ENCODE measurements at places on chromosomes 7 and 10.
A peak's percentile ranks its signal among the peaks of the same experiment; 100 is the strongest.

- peak; percentile 21 for DNase-seq
These were observed 18.1 kb downstream of the GARS1 start for GRCh38 chr7:30612658-30613265.

DNA sequence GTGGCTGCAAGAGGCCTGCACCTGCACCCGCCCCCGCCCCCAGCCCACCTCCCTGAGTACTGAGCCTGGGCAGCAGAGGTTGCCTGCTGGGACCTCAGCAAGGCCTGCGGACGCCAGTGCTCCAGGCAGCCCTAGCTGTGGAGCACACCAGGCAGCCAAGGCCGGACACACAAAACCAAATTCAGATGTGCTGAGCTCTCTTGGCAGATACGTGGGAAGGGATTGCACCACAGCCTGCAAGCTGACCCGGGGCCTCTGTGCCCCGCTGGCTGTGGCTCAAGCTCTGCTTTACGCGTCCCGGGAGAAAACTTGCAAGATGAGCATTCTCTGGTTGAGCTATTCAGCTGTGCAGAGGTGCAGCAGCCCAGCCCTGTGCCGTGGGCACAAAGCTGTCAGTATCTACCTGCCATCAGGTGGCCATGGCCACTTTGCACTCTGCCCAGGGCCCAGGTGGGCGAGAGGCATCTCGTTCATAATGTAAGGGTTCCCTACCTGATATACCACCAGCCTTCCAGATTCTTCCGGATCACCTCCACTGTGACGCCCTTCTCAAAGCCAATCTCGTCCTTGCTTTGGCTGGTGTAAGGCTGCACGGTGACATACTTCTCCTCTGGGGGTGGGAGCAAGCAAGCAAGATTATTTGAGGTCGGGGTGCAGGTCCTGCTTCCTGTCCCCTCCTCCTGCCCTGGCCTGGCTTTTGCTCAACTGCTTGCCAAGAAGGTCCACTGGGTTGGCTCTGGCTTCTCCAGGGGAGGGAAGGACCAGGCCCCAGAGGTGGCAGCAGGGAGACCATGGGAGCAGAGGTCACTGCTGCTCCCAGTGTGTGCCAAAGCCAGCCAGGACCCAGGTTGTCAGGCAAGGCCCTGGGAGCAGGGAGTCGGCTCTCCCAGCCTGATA is 123.4 kb downstream of the NEURL1 start:
- no peak for DNase-seq

DNA sequence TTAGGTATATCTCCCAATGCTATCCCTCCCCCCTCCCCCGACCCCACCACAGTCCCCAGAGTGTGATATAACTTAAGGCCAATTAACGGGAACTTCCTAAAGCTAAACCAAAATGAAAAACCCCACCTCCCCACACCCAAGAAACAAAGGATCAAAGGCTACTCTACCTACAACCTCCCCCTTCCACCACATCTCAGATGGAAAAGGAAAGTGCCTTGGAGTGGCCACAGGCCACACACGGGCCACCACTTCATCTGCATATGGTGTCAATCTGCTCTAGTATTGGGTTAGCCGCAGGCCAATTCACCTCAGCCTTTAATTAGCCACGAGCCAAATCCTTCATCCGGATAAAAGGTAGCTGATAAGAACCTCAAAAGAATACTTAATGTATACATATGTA is 19.6 kb downstream of the CSTF2T start:
- no peak for DNase-seq

DNA sequence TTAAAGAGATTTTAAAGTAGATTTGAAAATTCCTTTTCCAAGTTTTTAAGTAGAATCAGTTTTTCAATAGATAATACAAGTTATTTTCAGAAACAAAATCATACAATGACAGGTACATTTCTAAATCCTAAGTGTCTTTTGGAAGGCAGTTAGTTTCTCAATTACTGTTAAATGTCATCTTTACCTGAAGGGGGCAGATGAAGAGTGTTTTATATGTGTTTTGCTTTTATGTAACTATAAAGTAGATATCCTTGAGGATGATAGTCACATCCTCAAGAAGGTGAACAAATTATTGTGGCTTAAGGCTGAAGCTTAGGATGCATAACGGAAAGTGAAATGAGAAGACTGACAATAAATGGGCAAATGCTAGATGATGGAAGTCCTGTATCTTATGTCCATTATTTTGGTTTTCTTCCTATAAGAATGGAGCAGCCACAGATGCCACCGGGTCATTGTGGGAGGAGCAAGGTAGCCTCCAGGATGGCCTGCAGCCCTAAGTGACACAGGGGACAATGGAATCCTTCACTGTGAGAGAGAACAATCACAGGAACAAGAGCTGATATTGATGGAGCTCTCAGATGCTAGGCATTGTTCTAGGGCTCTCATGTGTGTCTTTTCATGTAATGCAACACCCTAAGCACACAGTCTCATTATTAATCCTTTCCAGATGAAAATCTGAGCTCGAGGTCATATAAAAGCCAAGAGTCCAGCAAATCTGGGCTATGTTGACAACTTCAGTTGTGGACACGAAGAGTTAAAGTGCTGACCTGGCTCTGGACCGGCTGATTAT is 14.1 kb upstream of the MKX start:
- no peak for DNase-seq

GRCh38 chr10:31745612-31746376 is 182.8 kb downstream of the ARHGAP12 start:
- no peak for DNase-seq

GRCh38 chr7:80632139-80632538 is 6.3 kb upstream of the CD36 start:
- no peak for DNase-seq

GRCh38 chr10:52250510-52250909 is 63.6 kb upstream of the DKK1 start:
- DNase-seq, result no peak

DNA sequence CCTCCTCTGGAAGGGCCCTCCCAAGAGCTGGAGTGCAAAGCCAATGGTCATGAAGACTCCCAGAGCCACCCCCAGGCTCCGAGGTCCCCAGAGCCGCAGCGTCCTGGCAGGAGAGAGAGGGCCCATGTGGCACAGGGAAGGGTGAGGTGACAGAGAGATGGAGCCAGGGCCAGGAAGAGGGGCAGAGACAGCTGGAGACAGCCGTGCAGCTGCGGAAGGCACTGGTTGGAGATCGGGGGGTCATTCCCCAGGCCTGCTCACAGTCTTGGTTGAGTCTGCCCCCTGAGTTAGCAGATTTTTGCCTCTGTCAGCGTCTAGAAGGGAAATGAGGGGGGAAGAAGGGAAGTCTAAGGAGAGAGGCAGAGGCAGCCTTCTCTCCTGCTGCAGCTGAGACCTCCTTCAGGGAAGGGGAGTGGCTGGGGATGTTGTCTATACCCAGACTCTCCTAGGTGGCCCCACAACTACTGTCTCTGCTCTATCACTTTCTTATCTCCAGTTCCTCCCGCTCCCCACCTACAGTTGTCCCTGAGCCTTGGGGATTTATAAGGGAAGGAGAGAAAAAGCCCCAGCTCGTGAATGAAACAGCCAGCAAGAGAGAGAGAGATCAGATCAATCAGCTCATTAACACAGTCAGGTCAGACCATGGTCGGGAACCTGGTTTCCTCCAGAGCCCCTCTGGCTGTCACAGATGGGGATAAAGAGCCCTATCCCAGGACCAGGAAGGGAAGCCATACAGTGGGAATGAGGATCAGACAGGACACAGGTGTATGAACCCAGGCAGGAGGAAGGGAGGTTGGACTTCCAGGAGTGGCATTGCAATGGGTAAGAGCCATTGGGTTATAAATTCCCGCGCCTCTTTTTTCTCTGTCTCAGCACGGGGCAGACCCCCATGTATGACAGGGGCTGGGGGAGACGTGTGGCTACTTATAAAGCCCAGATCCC is 1.2 kb downstream of the GAL3ST4 start:
- no peak for DNase-seq

- no peak for DNase-seq
These were observed 24.1 kb upstream of the PNLIP start for GRCh38 chr10:116521424-116522290.

- no peak for DNase-seq
These were observed 905.0 kb downstream of the LRMDA start for GRCh38 chr10:76336213-76336963.

GRCh38 chr7:55690-56248 is 136.6 kb upstream of the FAM20C start:
- no peak for DNase-seq

DNA sequence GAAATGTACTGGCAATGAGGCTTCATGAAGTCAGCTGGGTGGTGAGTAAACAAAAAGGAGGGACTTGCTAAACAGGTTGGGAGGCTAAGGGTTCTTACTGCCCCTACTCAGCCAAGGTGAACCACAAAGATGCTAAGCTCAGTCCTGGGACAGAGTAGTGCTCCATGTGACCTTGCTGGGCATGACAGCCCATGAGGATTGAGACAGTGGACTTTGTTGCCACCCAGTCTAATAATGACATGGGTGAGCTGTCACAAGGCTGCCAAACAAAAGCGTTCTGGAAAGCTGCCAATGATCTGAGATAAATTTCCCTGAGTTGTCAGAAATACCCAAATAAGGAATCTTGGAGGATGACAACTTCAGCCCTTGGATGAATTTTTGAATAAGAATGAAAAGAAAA is 75.2 kb downstream of the CLEC2L start:
- no peak for DNase-seq

- DNase-seq, result no peak
These were observed 3.4 kb upstream of the ACTR3B start for GRCh38 chr7:152756116-152756515.

DNA sequence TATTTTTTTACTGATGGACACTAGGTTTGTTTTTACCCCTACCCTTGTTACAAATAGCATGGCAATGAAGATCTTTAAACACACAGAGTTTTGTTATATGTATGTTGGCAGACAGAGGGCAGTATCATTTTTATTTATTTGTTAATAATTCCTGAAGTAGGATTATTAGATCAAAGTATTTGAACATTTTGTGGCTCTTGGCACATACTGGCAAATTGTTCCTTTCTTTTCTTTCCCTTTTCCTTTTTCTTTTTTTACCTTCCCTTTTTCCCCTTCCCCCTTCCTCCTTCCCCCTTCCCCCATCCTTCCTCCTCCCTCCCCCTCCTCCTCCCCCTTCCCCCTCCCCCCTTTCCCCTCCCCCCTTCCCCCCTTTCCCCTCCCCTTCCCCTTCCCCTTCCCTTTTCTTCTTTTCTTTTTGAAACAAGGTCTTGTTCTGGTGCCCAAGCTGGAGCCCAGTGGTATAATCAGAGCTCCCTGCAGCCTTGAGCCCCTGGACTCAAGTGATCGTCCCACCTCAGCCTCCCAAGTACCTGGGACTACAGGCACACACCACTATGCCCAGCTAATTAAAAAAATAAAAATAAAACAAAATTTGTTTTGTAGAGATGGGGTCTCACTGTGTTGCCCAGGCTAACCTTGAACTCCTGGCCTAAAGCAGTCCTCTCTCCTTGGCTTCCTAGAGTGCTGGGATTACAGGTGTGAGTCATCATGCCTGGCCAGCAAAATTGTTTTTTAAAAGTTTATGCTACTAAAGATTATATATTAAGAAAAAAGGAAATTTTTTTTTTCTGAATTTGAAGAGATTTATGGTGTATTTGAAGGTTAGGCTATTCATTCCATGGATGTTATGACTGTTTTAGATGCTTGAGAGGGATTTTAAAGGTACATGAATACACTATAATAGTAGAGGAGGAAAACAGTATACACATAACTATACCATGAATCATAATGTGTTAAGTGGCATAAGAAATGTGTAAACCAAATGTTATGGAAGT is 39.3 kb downstream of the SEPTIN7 start:
- no peak for DNase-seq

- no peak for DNase-seq
These were observed 3.2 kb downstream of the MMS19 start for GRCh38 chr10:97494863-97495506.

- no peak for DNase-seq
These were observed 108.9 kb downstream of the NKX6-2 start for GRCh38 chr10:132677096-132677472.

- no peak for DNase-seq
These were observed 16.2 kb upstream of the NME8 start for GRCh38 chr7:37832194-37832593.

DNA sequence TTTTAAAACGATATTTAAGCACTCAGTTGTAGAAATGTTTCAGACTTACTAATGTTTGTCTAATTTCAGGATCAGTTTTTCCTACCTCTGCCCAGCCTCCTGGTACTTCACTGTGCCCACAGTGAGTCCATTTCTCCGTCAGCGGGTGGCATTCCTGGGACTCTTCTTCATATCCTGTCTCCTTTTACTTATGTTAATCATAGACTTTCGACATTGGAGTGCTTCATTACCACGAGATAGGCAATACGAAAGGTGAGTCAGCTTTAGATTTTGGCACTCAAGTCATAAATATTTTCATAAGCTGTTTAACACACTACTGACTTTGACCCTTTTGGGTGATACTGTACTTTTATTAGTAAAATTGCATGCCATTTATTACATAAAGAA is 2.1 kb downstream of the ENTPD7 start:
- DNase-seq, result no peak

GRCh38 chr10:2263561-2263960 is 526.2 kb upstream of the ADARB2 start:
- no peak for DNase-seq

DNA sequence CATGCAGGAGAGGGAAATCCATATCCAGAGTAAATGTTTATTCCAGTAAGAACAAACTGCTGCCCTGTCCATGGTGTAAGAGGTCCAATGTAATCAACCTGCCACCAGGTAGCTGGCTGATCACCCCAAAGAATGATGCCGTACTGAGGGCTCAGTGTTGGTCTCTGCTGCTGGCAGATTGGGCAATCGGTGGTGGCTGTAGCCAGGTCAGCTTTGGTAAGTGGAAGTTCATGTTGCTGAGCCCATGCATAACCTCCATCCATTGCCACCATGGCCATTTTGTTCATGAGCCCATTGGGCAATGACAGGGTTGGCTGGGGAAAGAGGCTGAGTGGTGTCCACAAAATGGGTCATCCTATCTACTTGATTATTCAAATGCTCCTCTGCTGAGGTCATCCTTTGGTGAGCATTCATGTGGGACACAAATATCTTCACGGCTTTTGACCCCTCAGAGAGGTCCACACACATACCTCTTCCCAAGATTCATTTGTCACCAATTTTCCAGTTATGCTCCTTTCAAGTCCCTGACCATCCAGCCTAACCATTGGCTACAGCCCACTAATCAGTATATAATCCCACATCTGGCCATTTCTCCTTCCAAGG is 23.3 kb upstream of the PAPSS2 start:
- DNase-seq, result no peak

DNA sequence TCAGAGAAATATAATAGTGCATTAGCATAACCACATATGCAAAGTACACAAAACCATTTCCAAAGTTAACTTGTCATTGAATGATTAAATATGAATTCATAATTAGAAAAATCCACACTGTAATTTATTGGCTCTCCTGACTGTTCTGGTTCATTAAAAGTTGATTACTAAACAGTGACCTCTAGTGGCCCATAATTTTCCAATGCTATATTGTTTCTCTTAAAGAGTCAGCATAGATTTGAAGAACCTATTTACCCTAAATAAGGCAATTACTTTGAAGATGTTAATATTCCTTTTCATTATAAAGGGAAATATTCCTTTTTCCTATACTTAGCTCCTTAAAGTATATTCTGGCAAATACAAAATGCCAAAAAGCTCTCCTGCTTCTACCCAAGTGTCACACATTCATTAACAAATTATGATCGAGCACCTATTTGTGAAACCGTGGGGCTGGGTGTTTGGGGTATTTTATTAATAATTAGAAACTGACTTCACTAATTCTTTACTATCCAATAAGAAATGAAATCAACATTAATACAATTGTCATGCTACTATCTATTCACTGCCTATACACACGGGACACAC is 86.2 kb downstream of the HIBADH start:
- no peak for DNase-seq

- peak; percentile 58 for DNase-seq
These were observed 122.7 kb upstream of the PRSS1 start for GRCh38 chr7:142626420-142627035.

- DNase-seq, result no peak
These were observed at the start of gene OR2A2 for GRCh38 chr7:144109283-144109682. TSS of gene OR2A2 (plus strand) at chr7:144109583. CDS start at chr7:144109583, 0 bp downstream.
